Stimulated activated CD8-positive, alpha-beta memory T cell treated with anti-CD3 and anti-CD28 coated beads, Interleukin-2, amount 100 ng/mL, for 48 hours (primary cell): ENCODE measurements at places on chromosomes 4 and X.

DNA sequence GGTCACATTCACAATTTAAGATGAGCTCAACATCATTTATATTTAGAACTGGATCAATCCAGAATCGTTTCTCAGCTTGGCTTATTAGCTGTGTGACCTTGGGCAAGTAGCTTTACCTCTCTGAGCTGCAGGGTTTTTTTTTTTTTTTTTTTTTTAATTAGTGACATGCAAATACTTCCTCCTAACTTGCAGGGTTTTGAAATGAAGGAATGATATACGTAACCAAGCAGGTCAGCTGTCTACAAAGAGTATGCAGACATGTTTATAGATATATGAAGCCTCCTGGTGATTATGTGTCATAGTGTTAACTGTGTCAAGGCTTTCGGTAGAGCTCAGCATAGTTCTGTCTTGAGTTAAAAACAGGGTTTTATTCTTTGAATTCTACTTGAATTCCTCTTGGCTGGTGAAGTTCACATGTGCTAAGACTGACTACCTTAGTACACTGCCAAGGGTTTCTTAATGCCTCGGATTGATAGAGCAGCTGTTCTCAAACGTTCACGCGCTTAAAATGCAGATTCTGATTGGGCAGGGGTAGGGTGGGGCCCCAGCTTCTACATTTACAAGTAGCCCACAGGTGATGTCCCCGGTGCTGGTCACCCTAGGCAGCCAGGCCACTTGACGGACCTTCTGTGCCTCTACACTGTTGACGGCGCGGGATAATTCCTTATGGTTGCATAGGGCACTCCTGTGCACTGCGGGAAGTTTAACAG lies 654 bp upstream of the STS start:
- DNase-seq, result no peak

- DNase-seq, result peak; percentile 27
Measured at GRCh38 chr4:173333658-173334084, 487 bp downstream of the HMGB2 start.

DNA sequence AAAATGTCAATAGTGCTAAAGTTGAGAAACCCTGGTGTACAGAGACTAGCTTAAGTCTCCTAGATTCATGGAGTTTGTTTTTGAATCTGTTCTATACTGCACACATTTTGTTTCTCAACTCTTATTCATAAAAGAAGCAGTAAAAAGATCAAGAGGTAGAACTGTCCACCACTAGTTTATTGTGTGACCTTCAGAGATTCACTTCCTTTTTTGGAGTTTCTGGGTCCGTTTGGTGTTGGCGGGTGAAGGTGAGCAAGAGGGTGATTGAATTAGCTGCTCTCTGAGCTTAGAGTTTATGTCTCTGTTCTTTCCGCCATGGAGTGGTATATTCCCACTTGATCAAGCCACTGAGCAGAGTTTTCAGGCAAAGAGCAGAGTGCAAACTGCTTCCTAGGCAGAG lies 21.4 kb upstream of the PLAC1 start:
- DNase-seq, result no peak

GRCh38 chr4:74583089-74583700 lies 138.3 kb downstream of the AREG start:
- DNase-seq, result no peak

GRCh38 chr4:155722816-155723499 lies 35.9 kb upstream of the GUCY1B1 start:
- no peak for DNase-seq

DNA sequence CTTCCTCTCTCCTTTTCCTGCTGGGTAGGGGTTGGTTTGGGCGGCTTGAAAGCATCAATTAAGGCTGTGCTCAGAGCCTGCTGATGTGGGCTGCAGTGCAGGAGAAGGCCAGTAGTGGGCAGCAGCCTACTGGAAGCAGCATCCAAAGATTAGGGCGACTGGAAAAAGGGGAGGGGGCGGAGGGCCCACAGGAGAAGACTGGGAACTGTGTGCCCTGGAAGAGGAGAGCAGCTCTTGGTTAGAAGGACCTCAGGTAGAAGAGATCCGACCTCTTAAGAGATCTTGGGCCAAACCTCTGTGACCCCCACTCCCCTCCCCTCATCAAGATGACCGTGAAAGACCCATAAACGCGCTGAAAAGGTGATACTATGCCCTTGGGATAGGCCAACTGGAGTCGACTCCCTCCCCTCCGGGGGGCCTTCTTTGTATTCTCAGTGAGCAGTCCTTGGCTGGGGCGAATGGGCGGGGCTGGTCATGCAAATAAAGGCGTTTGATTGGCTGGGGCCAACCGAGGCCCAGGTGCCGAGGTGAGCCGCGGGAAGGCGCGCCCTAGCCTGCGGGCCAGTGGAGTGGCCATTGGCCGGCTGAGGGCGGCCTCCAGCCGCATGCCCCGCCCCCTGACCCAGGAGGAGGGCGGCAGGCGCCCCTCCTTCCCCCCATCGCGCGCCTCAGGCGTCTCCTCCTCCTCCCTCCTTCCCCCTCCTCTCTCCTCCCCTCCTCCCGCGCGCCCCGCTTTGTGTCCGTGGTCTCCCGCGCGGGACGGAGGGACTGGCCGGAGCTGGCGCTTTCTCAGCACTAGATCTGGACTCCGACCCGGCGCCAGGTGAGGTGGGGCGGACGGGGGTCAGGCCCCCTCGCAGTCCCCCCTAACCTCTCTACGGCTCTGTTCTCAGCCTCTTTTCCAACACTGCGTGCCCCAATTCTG lies 10.1 kb downstream of the DLG3 start:
- peak; percentile 42 for DNase-seq

- DNase-seq, result no peak
Measured at GRCh38 chrX:39907964-39908661, 189.6 kb downstream of the BCOR start.

DNA sequence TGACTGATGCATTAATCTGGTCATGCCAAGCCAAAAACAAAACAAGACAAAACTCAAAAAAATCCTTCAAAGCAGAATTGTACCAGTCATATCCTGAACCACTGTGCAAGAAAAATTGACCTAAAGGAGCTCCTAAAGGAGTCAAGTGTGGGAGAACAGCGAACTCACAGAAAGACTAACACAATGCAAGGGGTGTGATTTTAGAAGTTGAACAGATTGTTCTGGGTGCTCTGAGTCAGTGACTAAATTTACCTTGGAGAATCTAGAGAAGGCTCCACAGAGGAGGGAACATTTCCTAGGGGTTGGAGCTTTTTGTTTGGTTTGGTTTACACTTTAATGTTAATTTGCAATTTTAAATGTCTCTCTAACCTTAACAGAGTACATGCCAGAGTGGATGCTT lies 48.9 kb upstream of the PHF8 start:
- DNase-seq, result no peak

- no peak for DNase-seq
Measured at GRCh38 chr4:11416071-11416766, 12.5 kb downstream of the HS3ST1 start.

- DNase-seq, result no peak
Measured at GRCh38 chr4:947491-947971, 15.3 kb downstream of the TMEM175 start.

GRCh38 chrX:100447655-100448397 lies 37.8 kb upstream of the PCDH19 start:
- DNase-seq, result no peak

DNA sequence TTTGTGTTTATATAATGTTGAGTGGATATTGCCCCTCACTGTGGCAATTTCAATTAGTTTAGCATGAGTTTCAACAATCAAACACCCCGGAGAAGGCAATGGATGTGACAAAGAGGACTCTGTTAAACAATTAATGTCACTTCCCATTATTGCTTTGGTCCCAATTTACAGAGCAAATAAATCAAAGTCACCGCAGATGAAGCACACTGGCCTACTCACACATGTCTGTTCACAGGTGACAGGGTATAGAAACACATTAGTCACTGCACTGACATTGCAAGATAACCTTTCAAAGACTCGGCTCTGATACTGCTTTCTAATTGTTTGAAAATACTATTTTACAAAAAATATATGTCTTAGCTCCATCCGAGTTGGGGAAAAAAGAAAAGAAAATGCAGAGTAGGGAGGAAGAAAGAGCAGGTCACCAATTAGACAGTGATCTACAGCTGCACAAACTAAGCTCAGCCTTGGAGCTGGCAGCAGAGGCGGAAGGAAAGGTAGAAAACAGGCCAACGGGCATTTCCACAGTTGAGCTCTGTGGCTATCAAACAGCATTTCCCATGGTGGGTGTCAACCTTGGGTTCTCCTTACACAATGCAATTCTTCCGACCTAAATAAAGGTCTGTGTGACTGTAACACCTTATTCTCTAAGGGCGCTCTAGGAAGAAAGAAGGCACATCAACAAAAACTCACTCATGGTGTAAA lies 53.9 kb downstream of the PPARGC1A start:
- no peak for DNase-seq

GRCh38 chr4:53537606-53538005 lies 53.7 kb downstream of the LNX1 start:
- DNase-seq, result no peak

DNA sequence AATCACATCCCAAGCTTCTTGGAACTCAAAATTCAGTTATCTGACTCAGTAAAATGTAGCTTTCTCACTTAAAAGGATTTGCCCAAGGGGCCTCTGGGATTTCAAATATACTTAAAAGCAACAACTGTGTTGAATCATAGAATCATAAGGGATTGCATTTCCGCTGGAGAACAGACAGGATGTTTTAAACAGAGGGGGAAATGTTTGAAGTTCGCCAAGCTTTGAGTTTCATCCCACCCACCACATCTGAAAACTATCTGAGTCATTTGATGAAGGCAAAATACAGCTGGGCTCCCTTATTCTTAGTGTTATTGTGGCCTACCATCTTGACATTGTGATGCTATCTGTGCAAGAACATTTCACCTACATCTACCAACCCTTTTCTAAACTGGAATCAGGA lies 73.5 kb downstream of the PPP1R2C start:
- no peak for DNase-seq

DNA sequence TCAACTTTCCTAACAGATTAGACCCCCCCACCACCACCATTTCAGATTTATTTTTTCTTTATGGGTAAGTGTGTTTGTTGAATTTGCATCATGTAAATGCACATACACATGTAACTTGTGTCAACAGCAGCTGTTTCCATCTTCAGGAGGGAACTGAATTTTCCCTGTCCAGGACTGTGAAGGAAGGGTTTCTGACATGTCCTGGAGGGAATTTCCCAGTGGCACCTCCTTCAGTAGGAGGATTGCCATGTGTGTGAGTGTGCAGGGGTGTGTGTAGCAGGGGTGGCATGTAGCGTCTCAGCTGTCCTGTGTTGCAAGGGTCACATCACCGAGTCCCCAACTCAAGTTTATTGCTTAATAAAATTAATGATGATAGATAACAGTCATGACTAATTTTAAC lies 19.7 kb downstream of the HERC6 start:
- no peak for DNase-seq

DNA sequence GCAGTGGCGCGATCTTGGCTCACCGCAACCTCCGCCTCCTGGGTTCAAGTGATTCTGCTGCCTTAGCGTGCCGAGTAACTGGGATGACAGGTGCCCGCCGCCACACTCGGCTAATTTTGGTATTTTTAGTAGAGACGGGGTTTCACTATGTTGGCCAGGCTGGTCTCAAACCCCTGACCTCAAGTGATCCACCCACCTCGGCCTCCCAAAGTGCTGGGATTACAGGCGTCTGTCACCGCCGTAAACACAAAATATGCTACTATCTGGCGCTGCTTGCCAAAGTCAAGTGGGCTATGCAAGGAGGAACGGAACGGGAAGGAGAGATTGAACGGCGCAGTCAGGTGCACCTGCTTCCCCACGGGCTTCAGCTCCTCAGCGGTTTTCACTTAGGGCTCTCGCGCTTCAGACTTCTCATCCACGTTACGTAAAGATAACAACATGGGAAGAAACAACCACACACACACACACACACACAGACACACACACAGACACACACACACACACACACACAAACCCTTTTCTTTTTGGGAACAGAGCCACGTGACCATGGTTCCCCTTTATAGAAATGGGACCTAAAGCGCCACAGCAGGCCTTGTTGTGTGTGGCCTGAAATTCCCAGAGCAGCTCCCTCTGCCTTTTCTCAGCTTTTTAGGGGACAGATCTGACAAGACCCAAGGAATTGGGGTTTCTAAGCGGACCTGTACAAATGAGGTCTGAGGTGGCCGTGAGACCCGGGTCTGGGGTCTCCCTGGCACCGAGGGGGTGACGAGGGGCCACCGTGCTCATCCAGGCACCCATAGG lies 1.5 kb downstream of the P2RY8 start:
- peak; percentile 24 for DNase-seq

GRCh38 chr4:134777606-134778005 lies 576.0 kb upstream of the PABPC4L start:
- no peak for DNase-seq

DNA sequence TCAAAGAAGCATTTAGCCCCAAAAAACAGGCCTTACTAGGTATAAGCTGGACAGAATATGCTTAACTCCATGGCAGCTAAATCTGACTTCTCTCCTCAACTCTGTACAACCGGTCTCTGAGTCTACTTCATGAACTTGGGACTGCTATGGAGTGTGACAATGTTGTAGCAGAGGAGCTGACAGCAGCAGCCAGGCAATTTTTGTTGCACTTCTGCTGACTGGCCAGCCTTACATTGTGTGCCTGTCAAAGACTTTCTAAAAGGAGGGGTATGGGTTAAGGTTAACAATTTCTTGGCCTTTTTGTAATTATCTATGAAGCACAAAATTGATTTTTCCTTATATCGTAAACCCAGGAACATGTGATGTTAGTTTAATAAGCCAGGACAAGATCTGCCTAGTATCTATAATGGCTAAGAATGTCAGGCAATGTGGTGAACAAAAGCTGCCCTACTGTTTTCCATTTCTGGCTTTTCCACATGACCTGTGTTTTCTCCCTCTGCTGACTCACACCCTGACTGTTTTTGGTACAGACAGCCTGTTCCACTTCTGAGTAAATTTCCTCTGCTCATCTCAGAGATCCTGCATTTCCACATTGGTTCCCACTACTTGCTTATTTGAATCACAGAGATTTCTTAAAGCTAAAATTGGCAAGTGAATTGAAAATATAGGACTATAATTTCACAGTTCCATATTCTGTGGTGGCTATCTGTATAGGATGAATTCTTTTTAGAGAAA lies 9.3 kb downstream of the NOX1 start:
- DNase-seq, result no peak

GRCh38 chrX:132257116-132257515 lies 37.9 kb upstream of the RAP2C start:
- DNase-seq, result no peak

DNA sequence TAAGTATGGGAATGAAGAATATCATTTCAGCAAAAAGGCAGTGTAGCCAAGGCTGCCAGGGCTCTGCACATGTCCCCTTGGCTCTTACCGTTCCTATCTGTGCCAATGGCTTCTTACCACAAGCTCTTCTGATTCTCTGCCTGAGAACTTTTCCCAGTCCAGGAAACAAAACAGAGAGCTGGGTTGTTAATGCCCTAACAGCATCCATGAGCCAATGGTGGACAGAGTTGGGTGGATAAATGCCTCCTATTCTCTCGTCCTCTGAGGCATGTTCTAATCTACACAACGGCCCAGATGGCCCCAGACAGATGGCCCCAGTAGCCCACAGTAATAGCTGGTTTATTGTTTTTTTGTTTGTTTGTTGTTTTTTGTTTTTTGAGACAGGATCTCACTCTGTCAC lies 28.0 kb downstream of the SCD5 start:
- no peak for DNase-seq
